ENCODE measurements at places on chromosomes 7 and 10.

DNA sequence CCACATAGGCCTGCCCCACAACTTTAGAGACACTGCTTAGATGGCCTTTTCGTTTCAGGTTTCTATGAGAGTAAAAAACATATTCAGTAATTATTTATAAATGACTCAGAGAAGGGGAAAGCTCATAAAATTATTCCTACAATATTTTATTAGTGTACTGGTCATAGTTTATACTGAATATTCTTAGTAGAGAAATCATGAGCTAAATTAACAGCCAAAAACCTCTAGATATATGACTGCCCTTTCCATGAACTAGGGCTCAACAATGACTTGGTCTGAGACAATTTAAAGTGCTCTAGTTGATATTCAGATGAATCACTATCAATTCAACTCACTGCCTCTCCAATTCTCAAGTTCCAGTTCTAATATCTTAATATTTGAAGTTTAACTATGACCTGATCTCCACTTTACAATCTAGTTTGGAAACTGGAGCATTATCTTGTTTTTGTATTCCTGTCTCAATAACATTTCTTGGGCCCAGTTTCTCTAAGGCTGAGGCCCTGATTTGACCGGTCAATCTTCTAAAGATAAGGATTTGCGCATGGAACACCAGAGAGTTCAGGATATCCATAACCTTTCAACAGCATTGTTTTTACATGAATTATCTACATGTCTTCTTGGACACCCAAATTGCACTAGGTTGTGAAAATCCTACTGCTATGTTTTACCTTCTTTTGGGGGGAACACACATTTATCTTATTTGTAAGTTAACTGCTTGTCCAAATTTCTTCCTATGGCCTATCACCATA is 141.6 kb downstream of the DGKB start:
- H3K36me3 ChIP-seq = no peaks in the 10 kb centered on the region
- DNase-seq = no peak
- H3K4me1 ChIP-seq = no peaks in the 10 kb centered on the region
- H3K27me3 ChIP-seq = no peaks in the 10 kb centered on the region
- peak overlapping the region; percentile 65 for H3K27ac ChIP-seq

GRCh38 chr10:62899311-62899710 is 83.1 kb upstream of the EGR2 start:
- H3K4me1 ChIP-seq = no peaks in the 10 kb centered on the region
- H3K27ac ChIP-seq = no peak overlapping the region
- no peaks in the 10 kb centered on the region for H3K36me3 ChIP-seq
- H3K27me3 ChIP-seq = no peaks in the 10 kb centered on the region

DNA sequence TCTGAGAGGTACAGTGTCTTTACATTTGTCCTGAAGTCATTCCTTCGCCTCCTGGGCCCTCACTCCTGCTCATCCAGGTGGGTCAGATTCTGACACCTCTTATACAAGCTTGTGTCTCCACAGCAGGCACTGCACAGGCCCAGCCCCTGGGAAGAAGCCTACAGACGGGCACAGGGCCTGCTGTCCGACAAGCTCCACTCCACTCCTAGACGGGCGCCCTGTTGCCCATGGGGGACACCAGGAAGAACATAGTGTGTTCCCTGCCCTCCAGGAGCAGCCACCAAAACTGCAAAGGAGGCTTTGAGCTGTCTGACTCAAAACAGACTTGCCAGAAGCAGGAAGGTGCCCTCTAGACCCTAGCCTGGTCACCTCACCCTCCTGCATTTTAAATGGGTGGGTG is 45.6 kb upstream of the SLC29A3 start:
- no peaks in the 10 kb centered on the region for H3K36me3 ChIP-seq
- no peak overlapping the region for H3K4me3 ChIP-seq
- H3K4me1 ChIP-seq = peaks cover 3% of the 10 kb centered on the region
- no peak for DNase-seq

- H3K27me3 ChIP-seq = no peaks in the 10 kb centered on the region
- no peak for DNase-seq
- H3K4me1 ChIP-seq = no peaks in the 10 kb centered on the region
- no peak overlapping the region for H3K4me3 ChIP-seq
- no peak overlapping the region for H3K27ac ChIP-seq
- no peaks in the 10 kb centered on the region for H3K36me3 ChIP-seq
Observed at GRCh38 chr7:68306692-68307107, 1291.6 kb upstream of the AUTS2 start.

DNA sequence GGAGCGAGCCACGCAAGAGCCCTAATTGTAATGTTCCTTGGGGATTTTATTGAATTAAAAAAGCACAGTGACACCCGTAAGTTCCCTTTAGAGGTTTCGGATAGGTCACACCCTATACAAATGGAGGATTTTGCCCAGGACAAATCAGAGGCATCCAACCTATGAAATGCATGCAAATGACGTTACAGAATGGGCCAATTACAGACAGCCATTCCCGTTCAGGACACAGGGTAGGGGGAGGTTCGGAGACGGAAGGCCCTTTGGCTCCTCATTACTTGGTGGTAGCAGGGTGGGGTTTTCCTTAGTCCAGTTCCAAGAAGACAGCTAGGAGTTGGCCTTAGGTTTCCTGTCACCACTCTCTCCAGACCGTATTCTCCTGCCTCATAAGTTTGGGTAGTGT is 754.1 kb downstream of the IPMK start:
- no peaks in the 10 kb centered on the region for H3K27me3 ChIP-seq
- no peak overlapping the region for H3K27ac ChIP-seq
- H3K4me1 ChIP-seq = no peaks in the 10 kb centered on the region
- H3K36me3 ChIP-seq = no peaks in the 10 kb centered on the region

DNA sequence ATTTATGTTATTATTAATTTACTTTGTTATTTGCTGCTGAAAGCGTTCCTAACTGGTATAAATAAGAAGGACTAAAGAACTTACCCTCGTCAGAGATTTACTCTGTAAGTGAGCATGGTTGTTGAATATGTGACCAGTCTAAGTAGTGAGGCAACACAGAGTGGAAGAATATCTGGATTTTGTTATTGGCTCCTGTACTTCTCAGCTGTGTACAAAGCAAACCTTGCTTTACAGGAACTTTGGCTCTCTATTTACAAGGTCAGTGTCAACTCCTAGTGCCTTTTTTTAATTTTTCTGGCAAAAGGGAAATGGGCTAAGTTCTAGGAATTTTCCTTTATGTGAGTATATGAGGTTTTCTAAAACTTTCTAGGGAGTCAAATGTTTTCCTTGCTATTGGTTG is 35.6 kb downstream of the PDK4 start:
- no peak for DNase-seq
- no peaks in the 10 kb centered on the region for H3K27me3 ChIP-seq
- H3K4me3 ChIP-seq = no peak overlapping the region
- no peaks in the 10 kb centered on the region for H3K4me1 ChIP-seq
- no peak overlapping the region for H3K27ac ChIP-seq

DNA sequence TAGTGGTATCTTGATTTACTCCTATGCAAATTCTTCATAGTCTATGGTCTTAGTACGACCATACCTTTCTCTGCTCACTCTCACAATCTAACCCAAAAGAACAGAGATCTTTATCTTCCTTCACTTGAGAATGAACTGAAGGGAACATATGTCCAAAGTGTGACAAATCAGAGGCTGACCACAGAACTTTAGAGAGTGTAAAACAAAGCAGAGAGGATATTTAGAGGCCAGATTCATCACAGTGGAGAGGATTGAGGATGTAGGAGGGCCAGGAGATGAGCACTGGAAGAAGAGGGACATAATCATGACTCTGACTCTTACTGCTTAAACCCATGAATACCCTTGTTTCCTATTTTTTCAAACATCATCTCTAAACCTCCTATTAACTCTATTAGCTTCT is 935.3 kb upstream of the PHF14 start:
- H3K4me1 ChIP-seq = no peaks in the 10 kb centered on the region
- no peak for DNase-seq
- H3K27ac ChIP-seq = no peak overlapping the region
- no peaks in the 10 kb centered on the region for H3K27me3 ChIP-seq
- H3K36me3 ChIP-seq = no peaks in the 10 kb centered on the region
- no peak overlapping the region for H3K4me3 ChIP-seq

DNA sequence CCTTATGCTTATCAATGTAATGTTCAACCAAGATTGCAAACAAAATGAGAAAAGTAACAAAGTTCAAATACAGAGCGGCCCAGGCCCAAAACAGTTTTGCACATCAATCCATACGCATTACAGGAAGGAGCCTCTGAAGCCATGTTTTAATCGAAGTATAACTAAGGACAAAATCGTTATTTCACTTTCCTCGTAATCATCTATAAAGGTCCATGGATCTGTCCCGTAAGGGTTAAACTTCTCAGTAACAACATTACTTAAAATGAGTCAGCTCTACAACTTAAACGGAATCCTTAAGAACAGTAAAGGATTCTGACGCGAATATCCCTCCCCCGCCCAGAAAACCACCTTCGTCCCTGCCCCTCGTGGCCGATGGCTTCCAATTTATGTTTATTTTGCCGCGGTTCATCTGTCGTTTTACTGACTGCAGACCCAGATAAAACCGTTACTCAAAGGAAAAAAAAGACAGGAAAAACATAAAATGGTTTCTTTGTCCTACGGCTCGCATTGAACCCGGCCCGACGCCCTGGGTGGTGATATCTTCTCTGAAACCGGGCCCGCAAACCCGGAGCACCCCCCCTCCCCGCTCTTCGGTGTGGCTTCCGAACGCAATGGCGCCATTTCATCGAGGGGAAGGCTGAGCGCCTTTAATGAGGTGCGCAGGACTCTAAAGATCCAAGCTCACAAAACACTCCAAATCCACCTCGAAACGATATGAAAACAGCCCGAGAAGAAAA is 1.1 kb downstream of the HNRNPA2B1 start:
- H3K27me3 ChIP-seq = no peaks in the 10 kb centered on the region
- peaks cover 40% of the 10 kb centered on the region for H3K4me1 ChIP-seq
- H3K36me3 ChIP-seq = no peaks in the 10 kb centered on the region

DNA sequence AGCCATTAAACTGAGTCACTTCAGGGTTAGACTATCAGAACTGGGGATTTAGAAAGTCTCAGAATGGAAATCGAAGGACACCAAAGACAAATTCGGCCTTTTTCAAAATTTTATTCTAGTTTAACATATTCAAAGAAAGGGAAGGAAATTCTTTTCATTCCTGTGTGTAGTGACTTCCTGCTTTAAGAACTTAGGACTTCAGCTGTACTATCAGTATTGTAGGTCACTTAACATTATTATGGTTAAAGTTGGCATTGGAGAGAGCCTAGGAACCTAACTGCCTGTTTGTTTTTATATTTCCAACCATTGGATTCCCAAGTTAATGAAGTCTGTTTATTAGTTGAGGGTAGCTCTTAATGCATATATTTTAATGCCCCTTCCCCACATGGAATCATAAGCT is 63.7 kb downstream of the PTEN start:
- H3K4me3 ChIP-seq = no peak overlapping the region
- H3K4me1 ChIP-seq = peaks cover 9% of the 10 kb centered on the region
- H3K27me3 ChIP-seq = no peaks in the 10 kb centered on the region
- no peak for DNase-seq
- no peak overlapping the region for H3K27ac ChIP-seq

DNA sequence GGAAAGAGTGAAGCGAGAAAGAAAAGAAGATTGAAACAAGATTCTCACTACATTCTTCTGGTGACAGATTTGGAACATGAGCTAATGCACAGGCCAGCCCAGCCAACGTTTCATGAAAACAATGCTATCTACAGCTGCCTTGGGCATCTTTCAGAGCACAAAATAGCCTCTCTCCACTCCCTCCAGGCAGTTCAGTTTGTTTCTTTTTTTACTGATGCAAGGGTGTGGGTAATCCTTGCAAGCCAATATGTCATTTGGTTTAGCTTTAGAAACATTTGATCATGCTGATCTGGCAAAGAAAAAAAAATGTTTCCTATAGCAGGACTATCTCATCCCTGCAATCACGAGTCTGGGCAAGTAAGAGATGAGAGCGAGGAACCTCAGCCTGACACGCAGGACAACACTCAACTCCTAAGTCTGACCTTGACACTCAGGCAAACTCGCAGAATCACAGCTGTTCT is 35.9 kb downstream of the SVIL start:
- peaks cover 12% of the 10 kb centered on the region for H3K4me1 ChIP-seq
- H3K4me3 ChIP-seq = no peak overlapping the region
- DNase-seq = no peak
- H3K27ac ChIP-seq = peak overlapping the region; percentile 50
- no peaks in the 10 kb centered on the region for H3K36me3 ChIP-seq

DNA sequence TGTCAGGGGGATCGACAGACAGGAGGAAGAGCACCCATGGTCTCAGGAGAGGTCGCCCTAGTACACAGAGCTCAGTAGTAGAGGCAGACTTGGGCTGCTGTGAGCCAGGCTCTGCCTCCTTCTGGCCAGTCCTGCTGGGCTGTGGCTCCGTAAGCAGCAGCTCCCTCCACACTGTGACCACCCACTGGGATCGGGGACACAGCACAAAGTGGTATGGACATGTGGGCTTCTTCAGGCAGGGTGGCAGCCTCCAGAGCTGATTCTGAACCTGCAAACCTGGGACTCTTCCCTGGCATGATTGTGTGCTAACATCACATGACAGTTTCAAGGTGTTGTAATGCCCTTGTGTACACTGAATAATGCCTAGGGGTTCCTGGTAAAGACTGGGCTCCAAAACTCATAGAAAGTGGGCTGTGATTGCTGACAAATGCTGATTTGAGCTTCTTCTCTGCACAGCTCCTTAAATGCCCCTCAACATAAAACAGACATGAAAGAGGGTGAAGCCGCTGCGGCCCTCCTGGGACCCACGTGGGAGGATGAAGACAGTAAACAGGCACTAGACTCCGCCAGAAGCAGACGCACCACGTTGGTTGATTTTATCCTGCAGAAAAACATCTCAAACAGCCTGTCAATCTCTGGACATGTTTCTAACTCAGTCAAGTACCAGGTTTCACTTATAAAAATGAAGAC is 76.7 kb downstream of the GPR26 start:
- H3K4me3 ChIP-seq = no peak overlapping the region
- no peak overlapping the region for H3K27ac ChIP-seq
- no peaks in the 10 kb centered on the region for H3K27me3 ChIP-seq
- no peaks in the 10 kb centered on the region for H3K4me1 ChIP-seq
- DNase-seq = no peak
- H3K36me3 ChIP-seq = no peaks in the 10 kb centered on the region

DNA sequence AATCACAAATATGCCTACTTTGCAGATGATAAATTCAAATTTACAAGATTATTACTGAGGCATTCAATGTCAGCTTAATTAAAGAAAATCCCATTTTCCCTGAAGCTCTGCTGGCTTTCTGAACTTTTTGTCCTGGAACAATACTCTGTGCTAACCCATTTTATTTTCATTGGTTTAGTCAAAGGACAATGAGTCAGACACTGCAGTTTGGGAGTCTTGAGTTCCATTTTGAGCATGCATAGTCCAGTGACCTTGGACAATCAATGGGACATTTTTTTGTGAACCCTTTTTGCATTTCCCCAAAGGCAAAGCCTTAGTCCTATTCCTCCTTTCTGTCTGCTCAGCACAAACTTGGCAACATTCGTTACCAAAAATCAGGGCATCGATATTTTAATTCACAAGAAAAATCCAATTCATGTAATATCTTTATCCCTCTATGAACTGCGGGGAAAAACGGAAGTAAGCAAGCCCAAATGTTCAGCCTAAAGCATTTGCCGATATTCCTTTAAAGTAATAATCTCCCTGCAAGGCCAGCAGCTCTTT is 339.8 kb downstream of the RNLS start:
- no peaks in the 10 kb centered on the region for H3K36me3 ChIP-seq
- peak overlapping the region; percentile 80 for H3K27ac ChIP-seq
- no peak overlapping the region for H3K4me3 ChIP-seq
- H3K4me1 ChIP-seq = peaks cover 36% of the 10 kb centered on the region
- DNase-seq = no peak

GRCh38 chr7:45888993-45889366 is 692 bp downstream of the IGFBP1 start:
- peaks cover 47% of the 10 kb centered on the region for H3K27me3 ChIP-seq
- no peaks in the 10 kb centered on the region for H3K36me3 ChIP-seq
- peaks cover 11% of the 10 kb centered on the region for H3K4me1 ChIP-seq

All from transverse colon (tissue), 4 donors.